ENCODE measurements at places on chromosomes 3 and 15. TPM values are rescaled to one million over a fixed set of nuclear protein-coding genes. Genes with fewer than 3 reads are reported as not detected.

The MASP1 gene
- total RNA-seq: not detected

The CELF6 gene
- not detected for total RNA-seq

The PDZRN3 gene
- total RNA-seq: 0.22 TPM

The CCR8 gene
- total RNA-seq: not detected

The NR2F2 gene
- 17.7 TPM for total RNA-seq
